A549 treated with RU486 at 1 μM for 4 hours (cell line): ENCODE measurements at places on chromosomes 16 and 17. TPM values are rescaled to one million over a fixed set of nuclear protein-coding genes. Genes with fewer than 3 reads are reported as not detected.

The TEX19 gene
- total RNA-seq, result 0.17 to 0.61 TPM (median 0.43 TPM) in 5 replicates

The PRSS53 gene
- 0.61 to 1.4 TPM (median 1.1 TPM) in 5 replicates for total RNA-seq

The FAM171A2 gene
- 2.4 to 5.2 TPM (median 3.8 TPM) in 5 replicates for total RNA-seq

The DNASE1L2 gene
- total RNA-seq, result 0.56 to 1.4 TPM (median 1.2 TPM) in 5 replicates

The IGSF6 gene
- total RNA-seq, result not detected in 5 replicates

The SALL1 gene
- 0.13 to 0.25 TPM (median 0.15 TPM) in 5 replicates for total RNA-seq

The GPR139 gene
- not detected in 5 replicates for total RNA-seq

The TOX3 gene
- 0.18 to 0.66 TPM (median 0.34 TPM) in 5 replicates for total RNA-seq

The SOX8 gene
- 1.5 to 2.6 TPM (median 1.8 TPM) in 5 replicates for total RNA-seq

The ALOX12B gene
- total RNA-seq, result 0.61 to 1.6 TPM (median 1.4 TPM) in 5 replicates

The ITGAX gene
- total RNA-seq, result 1.1 to 1.6 TPM (median 1.2 TPM) in 5 replicates

The CXCL16 gene
- total RNA-seq, result 13.8 to 20.0 TPM (median 17.9 TPM) in 5 replicates

The ST3GAL2 gene
- total RNA-seq, result 19.0 to 27.2 TPM (median 25.7 TPM) in 5 replicates

The SOCS7 gene
- total RNA-seq, result 10.5 to 18.2 TPM (median 15.5 TPM) in 5 replicates

The GPRC5B gene
- total RNA-seq, result 23.4 to 26.9 TPM (median 24.6 TPM) in 5 replicates

The NECAB2 gene
- 1.2 to 3.2 TPM (median 2.7 TPM) in 5 replicates for total RNA-seq

The BLTP2 gene
- 56.4 to 74.1 TPM (median 58.8 TPM) in 5 replicates for total RNA-seq

The LPO gene
- not detected in 5 replicates for total RNA-seq

The WNT3 gene
- total RNA-seq, result 3.8 to 5.9 TPM (median 5.2 TPM) in 5 replicates

The DYNC1LI2 gene
- 32.0 to 53.2 TPM (median 50.5 TPM) in 5 replicates for total RNA-seq

The C16orf90 gene
- total RNA-seq, result not detected in 5 replicates

The METTL26 gene
- 85.3 to 150 TPM (median 144 TPM) in 5 replicates for total RNA-seq

The PLD6 gene
- total RNA-seq, result 7.0 to 8.6 TPM (median 7.9 TPM) in 5 replicates

The NPIPB9 gene
- 1.5 to 2.7 TPM (median 1.7 TPM) in 5 replicates for total RNA-seq

The BCL6B gene
- 0.09 TPM in 1 of 5 replicates, not detected in the others for total RNA-seq

The GNG13 gene
- total RNA-seq, result not detected in 5 replicates

The TEX14 gene
- 0.03 to 0.23 TPM (median 0.10 TPM) in 4 of 5 replicates, not detected in the other for total RNA-seq

The ITGAD gene
- not detected in 5 replicates for total RNA-seq

The RAB11FIP4 gene
- total RNA-seq, result 1.3 to 2.1 TPM (median 1.8 TPM) in 5 replicates

The CIBAR2 gene
- 0.10 TPM in 1 of 5 replicates, not detected in the others for total RNA-seq

The TPSG1 gene
- total RNA-seq, result 0.14 TPM in 1 of 5 replicates, not detected in the others

The TBC1D3E gene
- not detected in 5 replicates for total RNA-seq

The TPSB2 gene
- not detected in 5 replicates for total RNA-seq

The TMIGD1 gene
- not detected in 5 replicates for total RNA-seq

The CMTR2 gene
- total RNA-seq, result 5.2 to 14.7 TPM (median 13.6 TPM) in 5 replicates

The CCL16 gene
- not detected in 5 replicates for total RNA-seq

The INCA1 gene
- total RNA-seq, result 1.4 to 3.1 TPM (median 1.6 TPM) in 5 replicates

The CD300LG gene
- total RNA-seq, result not detected in 5 replicates

The CTF1 gene
- total RNA-seq, result 0.08 to 0.23 TPM (median 0.16 TPM) in 4 of 5 replicates, not detected in the other

The ELMO3 gene
- 0.75 to 1.6 TPM (median 1.2 TPM) in 5 replicates for total RNA-seq

The TBC1D3 gene
- not detected in 5 replicates for total RNA-seq

The PRCD gene
- total RNA-seq, result not detected in 5 replicates

The CTU2 gene
- 20.7 to 35.0 TPM (median 32.5 TPM) in 5 replicates for total RNA-seq
